ENCODE measurements at places on chromosomes 7 and 10.

GRCh38 chr7:132723506-132724081 lies 147.3 kb upstream of the PLXNA4 start:
- DNase-seq = no peak

GRCh38 chr10:78321000-78321399 lies 287.3 kb downstream of the RPS24 start:
- no peak for DNase-seq

DNA sequence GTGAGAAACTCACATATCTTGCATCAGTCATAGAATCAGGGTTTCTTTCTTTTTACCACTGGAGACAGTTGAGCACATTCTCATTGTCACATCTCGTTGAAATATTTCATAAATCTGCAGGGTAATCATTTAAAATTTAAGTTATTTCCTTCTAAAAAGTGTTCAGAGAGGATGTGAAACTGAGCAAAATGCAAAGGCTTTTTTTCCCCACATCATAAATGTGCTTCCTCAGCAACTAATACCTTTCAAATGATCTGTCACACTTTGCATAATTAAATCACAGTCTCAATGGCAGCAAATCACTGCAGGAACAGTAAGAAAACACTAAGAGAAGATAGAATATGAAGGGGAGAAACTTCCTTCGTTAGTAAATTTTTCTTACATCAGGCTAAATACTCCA lies 187.5 kb downstream of the EVX1 start:
- no peak for DNase-seq

GRCh38 chr7:55343860-55344606 lies 21.1 kb upstream of the LANCL2 start:
- DNase-seq = no peak

- DNase-seq = no peak
Observed at GRCh38 chr7:44486693-44487092, 3.8 kb downstream of the NUDCD3 start.

DNA sequence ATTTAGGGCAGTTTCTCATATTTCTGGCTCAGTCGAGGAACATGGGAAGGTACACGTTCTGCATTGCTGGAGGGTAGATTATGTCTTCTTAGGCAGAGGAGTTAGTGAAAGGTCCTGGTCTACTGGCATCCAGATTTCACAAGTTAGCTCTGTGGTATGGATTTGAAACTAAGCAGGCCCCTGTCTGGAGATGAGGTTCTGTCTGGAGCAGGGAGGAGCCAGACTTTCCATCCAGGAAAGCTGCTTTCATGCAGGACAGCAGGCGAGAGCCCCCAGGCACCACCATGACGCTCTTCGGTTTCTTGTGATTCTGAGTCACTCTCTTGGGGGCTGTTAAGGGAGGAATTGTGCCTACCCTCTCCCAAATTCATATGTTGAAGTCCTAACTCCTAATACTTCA lies 184.3 kb downstream of the KIAA1217 start:
- no peak for DNase-seq

DNA sequence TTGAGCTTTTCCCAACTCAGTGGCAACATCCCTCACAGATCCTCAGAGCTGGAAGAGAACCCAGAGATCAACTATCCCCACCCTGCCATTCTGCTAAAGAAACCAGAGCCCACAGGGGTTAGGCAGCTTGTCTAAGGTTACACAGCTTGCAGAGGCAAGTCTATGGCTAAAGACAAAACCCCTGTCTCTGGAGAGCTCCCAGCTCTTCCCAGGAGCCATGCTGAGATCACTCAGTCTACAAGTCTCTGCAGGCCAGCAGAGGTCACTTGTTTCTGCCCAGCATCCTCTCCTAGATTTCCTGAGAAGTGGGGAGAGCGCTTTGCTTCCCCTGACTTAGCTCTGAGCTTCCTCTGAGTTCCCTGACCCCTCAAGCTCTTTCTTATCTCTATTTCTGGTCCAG lies 28.5 kb upstream of the LOXL4 start:
- no peak for DNase-seq

- DNase-seq = no peak
Observed at GRCh38 chr10:120684226-120684625, 166.9 kb upstream of the WDR11 start.

DNA sequence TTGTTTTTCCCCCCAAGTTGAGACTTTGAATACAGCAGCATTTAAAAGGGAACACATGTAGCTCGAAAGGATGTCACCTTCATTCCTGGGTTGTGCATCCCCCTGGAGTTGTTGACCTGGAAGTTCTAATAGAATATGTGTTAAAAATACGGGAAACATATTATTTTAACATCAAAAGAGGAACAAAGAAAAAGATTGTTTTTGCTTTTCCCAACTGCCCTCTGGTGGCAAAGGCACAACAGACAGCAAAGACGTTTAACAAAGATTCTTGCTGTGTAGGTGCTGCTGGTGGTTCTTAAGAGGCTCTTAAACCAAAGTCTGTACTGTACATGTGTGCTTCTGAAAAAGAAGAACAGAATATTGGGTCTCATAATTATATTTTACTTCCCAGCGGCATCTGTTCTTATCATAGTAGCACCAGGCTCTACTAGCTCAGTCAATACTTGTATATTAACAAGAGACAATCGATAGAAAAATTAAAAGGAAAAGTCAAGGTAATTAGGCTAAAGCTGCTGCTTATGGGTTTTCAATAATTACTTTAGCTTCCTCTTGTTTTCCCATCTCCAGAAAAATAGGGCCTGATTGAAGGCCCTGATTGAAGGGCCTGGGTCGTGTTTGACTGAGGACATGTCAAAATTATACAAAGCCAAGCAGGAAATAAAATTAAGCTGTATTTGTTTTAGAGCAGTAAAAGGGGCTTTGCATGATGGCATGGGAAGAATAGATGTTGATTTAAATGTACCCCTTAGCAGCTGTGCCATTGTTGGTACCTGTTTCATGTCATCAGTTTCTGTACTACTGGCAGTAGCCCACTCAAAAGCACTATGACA lies 384.2 kb upstream of the LRGUK start:
- DNase-seq = peak; percentile 29

GRCh38 chr7:51015581-51015980 lies 232.9 kb upstream of the GRB10 start:
- no peak for DNase-seq

DNA sequence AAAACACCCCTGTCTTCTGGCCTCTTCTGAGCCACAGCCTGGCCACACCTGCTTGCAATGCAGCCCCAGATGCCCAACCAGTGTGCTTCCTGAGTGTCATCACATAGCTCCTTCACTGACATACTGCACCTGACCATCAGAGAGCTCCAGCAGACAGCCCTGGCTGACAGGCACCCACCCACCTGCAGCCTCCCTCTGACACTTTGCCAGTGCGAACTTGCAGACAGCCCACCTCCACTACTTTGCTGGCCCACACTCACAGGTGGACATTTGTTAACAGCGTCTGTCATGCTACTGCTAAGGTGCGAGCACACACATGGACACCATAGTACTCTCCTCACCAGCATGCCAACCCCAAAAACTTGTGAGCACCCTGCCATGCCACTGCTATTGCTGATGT lies 740.1 kb downstream of the DNAJB9 start:
- DNase-seq = no peak

DNA sequence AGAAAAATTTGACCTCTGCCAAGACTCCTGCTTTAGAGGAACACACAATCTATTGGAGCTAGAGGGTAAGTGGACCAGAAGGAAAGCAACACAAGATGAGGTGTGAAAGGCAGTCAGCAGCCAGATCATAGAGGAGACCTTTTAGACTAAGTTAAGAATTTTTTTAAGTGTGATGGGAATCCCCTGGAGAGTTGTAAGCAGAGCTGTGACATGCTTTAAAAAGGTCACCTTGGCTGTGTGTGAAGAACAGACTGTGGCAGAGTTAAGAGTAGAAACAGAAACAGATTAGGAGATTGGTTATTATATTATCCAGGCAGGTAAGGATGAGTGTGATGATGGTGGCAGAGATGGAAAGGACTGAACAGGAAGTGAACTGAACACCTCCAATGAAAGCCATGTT lies 23.5 kb downstream of the CPEB3 start:
- DNase-seq = no peak

DNA sequence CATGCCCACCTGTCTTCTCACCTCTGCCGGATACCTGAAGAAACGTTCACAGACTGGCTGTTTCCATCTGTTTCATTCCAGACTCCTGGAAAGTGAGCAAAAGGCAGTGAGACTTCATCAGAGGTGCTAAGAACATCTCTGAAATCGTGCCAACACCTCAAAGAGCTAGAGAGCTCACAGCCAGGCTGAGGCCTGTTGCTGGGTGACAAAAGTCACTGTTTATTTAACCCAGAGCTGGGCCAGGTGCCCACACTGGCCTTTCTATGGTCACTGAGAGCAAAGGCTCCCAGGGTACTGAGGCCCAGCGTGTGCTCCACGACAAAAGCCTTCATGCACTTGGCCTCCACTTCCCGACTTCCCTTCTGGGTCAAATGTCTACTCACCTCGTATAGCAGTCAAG lies 3.7 kb upstream of the NANOS1 start:
- DNase-seq = no peak

DNA sequence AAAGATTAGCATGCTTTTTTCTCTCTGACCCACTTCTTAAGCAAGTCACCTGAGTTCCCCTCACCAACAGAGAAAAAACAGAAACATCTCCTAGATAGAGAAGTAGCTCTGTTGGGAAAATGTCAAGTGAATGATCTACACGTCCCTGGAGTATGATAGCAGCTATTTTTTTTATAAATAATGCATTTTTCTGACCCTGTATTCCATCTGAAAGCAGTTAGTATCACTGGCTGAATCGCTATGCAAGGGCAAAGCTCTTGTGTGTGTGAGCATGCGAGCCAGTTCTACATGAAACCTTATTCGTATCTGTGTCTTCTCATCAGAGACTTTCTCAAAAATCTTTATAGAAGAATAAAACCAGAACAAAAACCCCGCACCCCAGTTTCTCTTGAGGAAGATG lies 8.2 kb downstream of the ANKMY2 start:
- DNase-seq = no peak

GRCh38 chr10:3460420-3461128 lies 288.0 kb upstream of the PITRM1 start:
- no peak for DNase-seq

DNA sequence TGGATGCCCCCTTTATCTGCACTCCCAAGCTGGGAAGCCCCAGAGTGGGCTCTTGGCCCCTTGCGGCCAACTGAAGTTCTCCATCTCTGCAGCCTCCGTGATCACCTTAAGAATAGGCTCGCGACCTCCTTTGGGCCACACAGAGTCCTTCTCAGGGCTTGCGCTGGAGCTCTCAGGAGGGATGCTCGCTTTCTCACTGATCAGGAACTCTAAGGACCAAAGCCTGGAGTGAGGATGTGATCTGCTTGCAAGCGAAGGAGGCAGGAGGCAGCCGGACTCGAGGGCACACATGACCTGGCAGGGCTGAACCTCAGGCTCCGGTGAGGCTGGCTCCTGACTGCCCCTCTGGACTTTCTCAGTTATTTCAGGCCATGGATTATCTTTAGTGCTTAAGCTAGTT lies 192.1 kb upstream of the MKI67 start:
- no peak for DNase-seq

DNA sequence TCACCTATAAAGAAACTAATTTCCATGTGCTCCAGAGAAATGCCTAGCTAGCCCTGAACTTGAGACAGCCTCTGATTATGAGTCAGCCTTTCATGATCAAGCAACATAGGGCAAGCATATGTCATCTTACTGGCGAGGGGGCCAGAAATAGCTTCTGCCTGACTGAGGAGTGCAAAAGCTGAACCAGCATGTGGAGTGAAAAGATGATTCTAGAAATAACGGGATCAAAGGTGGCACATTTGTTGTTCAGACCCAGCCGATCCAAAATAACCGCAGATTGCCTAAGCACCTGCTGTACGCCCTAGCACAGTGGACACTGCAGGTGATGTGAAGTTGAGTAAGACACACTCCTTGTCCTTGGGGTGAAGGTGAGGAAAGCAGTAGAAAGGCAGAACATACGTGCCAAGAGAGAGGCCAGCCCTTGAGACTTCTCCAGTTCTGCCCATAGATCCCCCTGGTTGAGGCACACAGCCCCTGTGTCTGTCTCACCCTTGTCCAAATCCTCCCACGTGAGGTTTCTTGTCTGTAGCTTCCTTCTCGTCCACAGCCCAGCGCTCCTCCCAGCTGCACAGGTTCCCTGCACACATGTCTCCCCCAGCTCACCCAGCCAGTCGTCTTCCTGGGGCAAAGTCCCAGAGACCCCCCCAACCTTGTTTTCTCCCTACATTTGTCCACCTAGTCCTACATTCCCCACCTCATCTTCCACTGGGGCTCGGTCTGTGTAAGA lies 2.8 kb upstream of the BCL7B start:
- DNase-seq = peak; percentile 72

DNA sequence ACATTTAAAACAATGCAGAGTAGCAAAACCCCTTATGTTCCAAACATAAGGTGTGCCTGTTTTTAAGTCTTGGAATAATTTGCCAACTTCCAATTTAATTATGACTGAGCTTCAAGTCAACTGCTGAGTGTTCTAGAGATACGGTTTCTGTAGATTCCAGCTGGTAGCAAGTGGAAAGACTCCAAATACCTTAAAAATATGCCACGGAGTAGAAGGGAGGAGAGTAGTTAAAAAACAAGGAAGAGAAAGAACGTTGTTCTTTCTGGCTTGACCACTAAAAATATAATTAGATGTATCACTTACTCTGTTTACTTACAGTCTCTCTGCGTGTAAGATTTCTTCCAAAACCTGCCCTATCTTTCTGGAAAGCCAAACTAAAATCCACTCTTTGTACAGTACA lies 24.5 kb upstream of the ABLIM1 start:
- DNase-seq = no peak

GRCh38 chr10:43384252-43385221 lies 13.1 kb downstream of the FXYD4 start:
- DNase-seq = no peak

DNA sequence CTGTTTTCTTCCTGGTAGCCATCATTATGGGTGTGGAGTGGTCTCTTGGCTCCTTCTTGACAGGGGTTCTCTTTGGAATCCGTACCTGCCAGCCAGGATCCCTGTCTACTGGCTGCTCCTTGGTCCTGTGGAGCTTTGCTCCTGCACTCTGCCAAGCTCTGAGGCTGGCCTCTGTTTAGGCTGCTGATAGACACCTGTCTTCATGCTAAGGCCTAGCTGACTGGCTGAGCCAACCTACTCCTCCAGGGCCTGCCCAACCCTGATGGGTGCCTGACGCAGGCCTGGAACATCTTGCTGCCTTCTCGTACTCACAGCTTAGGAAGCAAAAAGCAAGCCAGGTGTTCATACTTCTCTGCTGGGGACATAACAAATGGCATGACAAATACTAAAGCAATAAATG lies 333.6 kb upstream of the ZNF32 start:
- no peak for DNase-seq

- DNase-seq = no peak
Observed at GRCh38 chr7:27165089-27165995, at the start of gene HOXA9. TSS of gene HOXA9 (minus strand) at chr7:27165537. CDS start at chr7:27165457, 80 bp downstream.

- DNase-seq = no peak
Observed at GRCh38 chr7:69844264-69844868, 246.1 kb downstream of the AUTS2 start.

DNA sequence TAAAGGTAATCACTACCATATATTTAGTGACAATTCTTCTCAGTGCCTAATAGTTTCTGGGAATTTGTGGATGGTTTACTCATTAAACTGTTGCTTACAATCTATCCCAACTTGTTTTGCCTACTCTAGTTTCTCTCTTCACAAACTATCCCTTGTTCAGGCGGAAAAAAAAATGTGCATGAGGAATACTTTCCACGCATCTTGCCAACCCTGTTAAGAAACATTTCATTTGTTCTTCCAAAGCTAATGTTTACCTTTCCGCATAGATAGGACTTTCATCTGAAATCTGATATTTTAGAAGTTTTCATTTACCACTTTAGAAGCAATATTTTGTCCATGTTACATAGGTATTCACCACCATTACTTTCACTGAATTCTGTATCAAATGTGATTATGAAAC lies 191.9 kb downstream of the MDFIC start:
- no peak for DNase-seq

GRCh38 chr10:3749600-3749999 lies 35.4 kb downstream of the KLF6 start:
- DNase-seq = no peak

Measured in fibroblast of the conjunctiva (primary cell).